ENCODE measurements at places on chromosomes 4 and X. TPM values are rescaled to one million over a fixed set of nuclear protein-coding genes. Genes with fewer than 3 reads are reported as not detected.

The SMR3B gene
- total RNA-seq = not detected

The POLN gene
- total RNA-seq = 8.6 TPM

The FOXR2 gene
- under 0.01 TPM for total RNA-seq

The SPANXN5 gene
- not detected for total RNA-seq

The SLITRK2 gene
- total RNA-seq = 3.7 TPM

The CYTL1 gene
- 0.82 TPM for total RNA-seq

The FAT4 gene
- total RNA-seq = 110 TPM

The CLCN4 gene
- total RNA-seq = 84.8 TPM

The TMEM47 gene
- 42.4 TPM for total RNA-seq

The ADGRG2 gene
- 2.4 TPM for total RNA-seq

The TMEM156 gene
- total RNA-seq = 0.41 TPM

The CENPVL2 gene
- total RNA-seq = 3.3 TPM

The PAK3 gene
- 102 TPM for total RNA-seq

The FGF5 gene
- total RNA-seq = 0.82 TPM

The ADH1C gene
- not detected for total RNA-seq

The DUSP21 gene
- not detected for total RNA-seq

The CXCL11 gene
- not detected for total RNA-seq

The NLGN4X gene
- 40.8 TPM for total RNA-seq

The EMCN gene
- total RNA-seq = 2.9 TPM

The IBSP gene
- total RNA-seq = not detected

The JADE3 gene
- 10.2 TPM for total RNA-seq

The SH3D19 gene
- 8.2 TPM for total RNA-seq
